ENCODE measurements at places on chromosomes 7 and 10. TPM values are rescaled to one million over a fixed set of nuclear protein-coding genes. Genes with fewer than 3 reads are reported as not detected.

GRCh38 chr7:28330384-28331070 is 81.8 kb upstream of the CREB5 start:
- DNase-seq, result no peak

DNA sequence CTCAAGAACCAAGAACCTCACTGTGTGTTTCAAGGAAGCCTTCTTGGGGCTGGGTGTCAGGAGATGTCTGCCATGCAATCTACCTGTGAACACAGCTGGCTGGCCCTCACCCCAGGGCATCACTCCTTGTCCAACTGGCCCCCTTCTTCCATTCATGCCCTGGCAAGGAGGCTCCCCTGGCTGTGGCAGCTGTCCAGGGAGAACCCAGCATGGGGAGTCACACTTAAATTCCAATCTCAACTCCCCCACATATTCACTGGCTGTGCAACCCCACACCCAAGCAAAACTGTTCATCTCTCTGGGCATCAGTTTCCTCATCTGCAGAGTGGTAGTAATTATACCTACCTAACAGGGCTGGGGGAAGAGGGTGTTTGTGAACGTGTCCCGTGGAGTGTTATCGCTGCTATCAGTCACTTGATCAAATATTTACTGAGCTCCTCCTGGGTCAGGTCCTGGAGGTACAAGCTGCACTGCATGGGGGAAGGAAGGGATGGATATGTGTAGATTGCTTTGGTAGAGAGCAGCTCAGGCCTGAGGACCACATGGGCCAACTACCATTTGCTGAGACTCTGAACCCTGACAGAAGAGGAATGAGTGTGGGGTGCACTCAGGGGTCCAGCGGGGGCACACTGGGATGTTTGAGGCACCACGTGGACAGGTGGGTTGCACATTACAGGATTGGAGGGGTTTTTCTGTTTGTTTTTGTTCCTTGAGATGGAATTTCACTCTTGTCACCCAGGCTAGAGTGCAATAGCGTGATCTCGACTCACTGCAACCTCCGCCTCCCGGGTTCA is 2.1 kb upstream of the GPRIN2 start:
- DNase-seq, result peak; percentile 49

DNA sequence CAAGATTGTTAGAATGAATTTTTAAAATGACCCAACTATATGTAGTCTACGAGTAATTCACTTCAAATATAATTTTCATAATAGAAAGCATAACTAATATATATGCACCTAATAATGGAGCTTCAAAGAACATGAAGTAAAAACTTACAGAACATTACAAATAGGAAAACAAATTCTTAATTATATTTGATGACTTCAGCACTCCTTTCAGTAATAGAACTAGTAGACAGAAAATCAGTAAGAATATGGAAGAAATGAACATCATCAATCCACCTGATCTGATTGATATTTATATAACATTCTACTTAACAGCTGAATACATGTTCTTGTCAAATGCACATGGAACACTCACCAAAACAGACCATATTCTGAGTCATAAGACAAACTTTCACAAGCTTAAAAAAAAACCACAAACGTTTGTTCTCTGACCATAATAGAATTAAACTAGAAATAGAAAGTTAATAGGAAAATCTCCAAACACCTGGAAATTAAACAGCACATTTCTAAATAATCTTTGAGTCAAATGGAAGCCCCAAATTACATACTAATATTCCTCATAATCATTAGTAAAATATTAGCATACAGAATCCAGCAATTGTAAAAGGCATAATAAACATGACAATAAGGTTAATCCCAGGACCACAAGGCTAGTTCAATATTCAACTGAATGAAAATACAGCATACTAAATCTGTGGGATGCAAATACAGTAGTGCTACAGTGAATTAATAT is 48.0 kb downstream of the BRAF start:
- DNase-seq, result no peak

DNA sequence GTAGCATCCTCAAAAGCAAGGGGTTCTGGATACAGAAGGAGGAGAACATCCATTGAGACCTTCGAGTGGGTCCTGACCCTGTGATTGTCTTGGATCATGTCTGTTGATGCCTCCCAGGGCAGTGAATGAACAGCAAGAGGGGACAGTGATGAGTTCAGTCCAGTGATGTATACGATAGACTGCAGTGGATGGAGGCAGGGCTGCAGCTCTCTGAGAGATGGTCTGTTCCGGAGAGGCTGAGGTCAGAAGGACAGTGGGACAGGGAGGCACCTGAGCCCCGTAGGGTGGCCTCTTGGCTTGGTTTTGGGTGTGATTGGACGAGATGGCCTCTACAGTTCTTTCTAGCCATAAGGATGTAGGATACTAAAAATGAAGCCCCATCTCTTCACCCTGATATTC is 280.4 kb downstream of the CAMK1D start:
- no peak for DNase-seq

DNA sequence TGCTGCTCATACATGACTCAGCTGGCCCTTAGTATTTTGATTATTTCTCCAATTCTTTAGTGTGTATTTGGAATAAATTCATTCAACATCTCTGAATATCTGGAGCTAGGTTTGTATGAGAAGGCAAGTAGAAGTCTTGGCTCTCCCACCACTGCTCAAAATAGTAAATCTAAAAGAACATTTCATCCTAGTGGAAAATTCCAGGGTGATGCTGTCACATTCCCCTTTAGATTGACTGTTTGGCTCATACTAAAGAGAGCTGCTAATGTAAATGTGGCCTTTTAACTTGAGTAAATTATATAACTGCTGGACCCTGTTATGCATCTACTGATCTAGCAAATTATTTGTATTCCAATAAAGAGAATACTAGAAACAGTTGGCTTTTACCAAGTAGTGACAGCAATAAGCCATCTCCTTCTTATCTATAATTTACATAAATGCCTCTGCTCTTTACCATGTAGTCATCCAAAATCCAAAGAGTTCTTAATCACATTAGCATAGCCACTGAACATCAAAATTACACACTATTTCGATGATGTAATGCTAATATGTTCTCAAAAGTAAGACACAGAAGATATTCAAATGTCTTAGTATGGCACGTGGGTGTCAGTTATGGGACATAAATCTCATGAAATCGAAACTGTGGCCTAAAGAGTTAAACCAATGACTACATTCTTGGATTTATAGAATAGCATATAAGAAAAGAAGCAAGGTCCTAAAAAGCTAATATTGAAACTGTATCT is 86.9 kb upstream of the KCND2 start:
- no peak for DNase-seq

DNA sequence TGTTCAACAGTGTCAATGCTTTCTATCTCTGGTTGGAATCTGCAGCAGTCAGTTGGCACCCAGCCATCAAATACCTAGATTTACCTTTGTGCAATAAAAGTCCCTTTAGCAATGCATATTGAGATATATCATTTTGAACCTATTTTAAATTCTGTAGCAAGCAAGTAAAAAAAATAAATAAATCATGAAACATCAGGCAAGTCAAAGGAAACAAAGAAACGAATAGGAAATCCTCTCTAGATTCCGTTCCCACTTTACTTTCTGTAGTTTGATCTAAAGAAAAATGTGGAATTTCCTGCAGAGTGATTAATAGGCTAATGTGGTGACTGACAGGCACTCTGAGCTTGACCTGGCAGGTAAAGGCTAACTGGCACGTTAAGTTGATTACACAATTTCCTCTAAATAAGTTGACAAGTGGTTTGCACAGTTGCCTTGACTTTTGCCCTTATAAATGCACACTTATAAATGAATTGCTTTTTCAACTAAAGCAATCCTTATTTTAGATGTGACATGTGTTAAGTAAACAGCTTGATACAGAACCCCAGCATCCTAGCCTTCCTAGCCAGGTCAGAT is 208.1 kb upstream of the TCF7L2 start:
- no peak for DNase-seq

- no peak for DNase-seq
Measured at GRCh38 chr10:119759832-119760231, 34.0 kb downstream of the INPP5F start.

DNA sequence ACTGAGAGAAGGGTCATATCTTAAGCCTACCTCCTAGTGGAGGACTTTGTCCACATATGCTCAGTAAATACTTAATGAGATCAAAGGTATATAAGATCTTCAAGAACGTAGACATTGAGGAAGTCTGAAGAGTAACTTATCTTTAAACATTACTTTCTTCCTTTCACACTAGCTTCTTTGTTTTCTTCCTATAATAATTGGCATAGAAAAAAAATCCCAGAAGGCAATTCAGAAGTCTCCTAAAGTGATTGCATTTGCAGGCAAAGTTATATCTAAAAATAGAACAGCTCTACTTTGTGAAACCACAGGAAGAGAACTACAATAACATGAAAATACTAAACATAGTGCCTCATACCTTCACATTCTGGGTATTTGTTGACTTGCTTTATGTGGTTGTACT is 150.4 kb downstream of the PPP1R3A start:
- no peak for DNase-seq

DNA sequence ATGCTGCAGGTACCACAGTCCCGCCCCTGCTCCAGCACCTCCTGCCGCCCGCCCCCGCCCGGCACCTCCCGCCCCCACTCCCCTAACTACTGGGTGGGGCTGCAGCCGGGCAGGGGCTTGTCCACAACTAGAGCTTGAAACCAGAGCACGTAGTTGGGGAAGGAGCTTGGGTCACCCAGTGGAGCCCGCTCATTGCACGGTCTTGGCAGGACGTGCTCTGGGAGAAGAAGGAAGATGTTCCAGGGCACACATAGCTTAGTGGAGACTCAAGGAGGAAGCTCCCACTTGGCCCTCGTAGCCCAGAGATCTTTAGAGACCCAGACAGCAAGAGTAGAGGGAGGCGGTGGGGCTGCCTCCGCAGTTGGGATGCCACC is 692 bp downstream of the IGFBP1 start:
- DNase-seq, result no peak

- no peak for DNase-seq
Measured at GRCh38 chr10:113292086-113292485, 260.8 kb upstream of the HABP2 start.

- DNase-seq, result no peak
Measured at GRCh38 chr10:14185316-14186045, 145.2 kb downstream of the FRMD4A start.

DNA sequence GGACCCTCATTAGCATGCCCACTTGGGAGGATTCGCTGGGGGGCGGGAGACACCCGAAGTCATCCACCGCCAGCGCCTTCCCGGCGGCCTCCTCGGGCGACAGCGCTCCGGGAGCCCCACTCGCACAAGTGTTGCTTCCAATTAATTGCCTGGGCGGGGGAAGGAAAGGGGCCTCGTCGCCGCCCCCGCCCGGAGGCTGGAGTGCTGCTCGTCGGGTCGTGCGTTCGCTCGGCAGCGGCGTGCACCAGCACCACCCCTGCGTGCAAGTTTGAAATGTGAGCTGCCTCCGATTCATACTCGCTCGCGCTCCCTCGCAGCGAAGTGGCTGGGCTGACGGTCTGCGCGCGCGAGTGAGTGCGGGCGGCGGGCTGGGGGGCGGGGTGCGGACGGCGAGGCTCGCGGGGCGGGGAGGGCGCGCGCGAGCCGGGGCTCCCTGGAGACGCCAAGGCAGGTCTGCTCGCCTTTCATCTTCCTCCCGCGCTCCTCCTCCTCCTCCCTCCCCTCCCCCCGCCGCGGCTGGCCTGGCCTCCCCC is 104.6 kb upstream of the PPIF start:
- peak; percentile 89 for DNase-seq

- DNase-seq, result no peak
Measured at GRCh38 chr7:150324373-150324961, 1.1 kb upstream of the ACTR3C start.

DNA sequence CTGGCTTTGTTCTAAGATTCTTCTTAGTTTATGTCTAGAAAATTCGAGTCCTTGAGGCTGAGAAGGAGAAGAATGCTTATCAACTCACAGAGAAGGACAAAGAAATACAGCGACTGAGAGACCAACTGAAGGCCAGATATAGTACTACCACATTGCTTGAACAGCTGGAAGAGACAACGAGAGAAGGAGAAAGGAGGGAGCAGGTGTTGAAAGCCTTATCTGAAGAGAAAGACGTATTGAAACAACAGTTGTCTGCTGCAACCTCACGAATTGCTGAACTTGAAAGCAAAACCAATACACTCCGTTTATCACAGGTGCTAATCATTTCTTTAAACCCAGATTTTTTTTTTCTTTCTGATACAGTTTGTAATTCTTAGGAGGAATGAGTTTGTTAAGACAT is 6.7 kb downstream of the CEP55 start:
- DNase-seq, result no peak

DNA sequence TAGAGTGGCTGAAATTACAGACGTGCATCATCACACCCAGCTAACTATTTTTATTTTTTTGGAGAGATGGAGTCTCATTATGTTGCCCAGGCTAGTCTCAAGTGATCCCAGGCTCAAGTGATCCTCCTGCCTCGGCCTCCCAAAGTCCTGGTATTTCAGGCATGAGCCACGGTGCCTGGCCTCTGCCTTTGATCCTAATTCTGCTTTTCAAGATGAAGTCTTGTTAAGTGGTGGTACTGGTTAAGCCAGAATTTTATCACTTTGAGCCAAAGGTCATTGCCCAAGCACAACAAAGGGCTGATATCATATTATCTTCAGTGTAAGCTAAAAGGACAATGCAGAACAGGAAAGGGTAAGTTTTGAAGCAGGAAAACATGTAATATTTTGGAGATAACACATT is 64.2 kb downstream of the MYOF start:
- no peak for DNase-seq

GRCh38 chr10:122264931-122265330 is 6.2 kb upstream of the BTBD16 start:
- DNase-seq, result no peak

GRCh38 chr10:123720536-123720935 is 54.4 kb downstream of the GPR26 start:
- DNase-seq, result no peak

DNA sequence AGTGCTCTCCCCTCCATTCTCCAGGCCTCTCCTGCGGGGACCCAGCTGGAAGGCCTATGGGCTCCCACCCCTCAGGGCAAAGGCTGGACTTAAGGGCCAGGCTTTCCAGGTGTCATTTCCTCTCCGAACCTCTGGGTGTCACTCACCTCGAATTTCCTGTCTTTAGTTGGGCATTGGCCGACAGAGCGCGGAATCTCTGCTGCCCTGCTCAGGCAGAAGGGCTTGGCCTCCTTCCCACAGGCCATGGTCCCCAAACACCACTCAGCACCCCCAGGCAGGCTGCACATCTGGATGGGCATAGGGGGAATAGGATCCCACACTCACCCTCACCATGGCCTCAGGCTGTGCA is 212.9 kb downstream of the CCSER2 start:
- DNase-seq, result no peak

DNA sequence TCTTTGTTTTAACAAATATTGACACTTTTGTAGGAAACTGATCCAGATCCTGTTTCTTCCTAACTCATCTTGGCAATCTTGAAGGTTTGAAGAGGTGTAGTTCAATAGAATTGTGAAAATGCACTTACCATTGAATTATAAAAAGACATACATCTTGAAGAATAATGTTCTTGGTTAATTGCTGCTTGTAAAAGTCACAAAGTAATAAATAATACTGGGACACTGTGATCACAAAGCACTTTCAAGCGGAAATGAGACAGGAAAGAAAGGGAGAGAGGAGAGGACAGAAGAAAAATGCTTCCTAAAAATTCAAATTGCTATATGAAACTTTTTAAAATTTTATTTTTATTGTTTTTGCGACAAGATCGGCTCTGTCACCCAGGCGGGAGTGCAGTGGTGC is 15.2 kb upstream of the NFE2L3 start:
- no peak for DNase-seq

Gene PLXNA4
- 30.1 TPM for total RNA-seq

Gene UBE3C
- 61.0 TPM for total RNA-seq

Gene RTKN2
- 0.21 TPM for total RNA-seq

Gene GSTK1
- 75.6 TPM for total RNA-seq

Gene COMTD1
- total RNA-seq, result 14.3 TPM

Gene CPA5
- total RNA-seq, result not detected

All from aorta (tissue), 5 donors.